ENCODE measurements at places on chromosomes 1 and 21.

- DNase-seq = no peak
These were observed 36.3 kb upstream of the PAXBP1 start for GRCh38 chr21:32807717-32808380.

- DNase-seq = peak; percentile 89
These were observed 28.1 kb upstream of the RNF19B start for GRCh38 chr1:32992489-32993323.

DNA sequence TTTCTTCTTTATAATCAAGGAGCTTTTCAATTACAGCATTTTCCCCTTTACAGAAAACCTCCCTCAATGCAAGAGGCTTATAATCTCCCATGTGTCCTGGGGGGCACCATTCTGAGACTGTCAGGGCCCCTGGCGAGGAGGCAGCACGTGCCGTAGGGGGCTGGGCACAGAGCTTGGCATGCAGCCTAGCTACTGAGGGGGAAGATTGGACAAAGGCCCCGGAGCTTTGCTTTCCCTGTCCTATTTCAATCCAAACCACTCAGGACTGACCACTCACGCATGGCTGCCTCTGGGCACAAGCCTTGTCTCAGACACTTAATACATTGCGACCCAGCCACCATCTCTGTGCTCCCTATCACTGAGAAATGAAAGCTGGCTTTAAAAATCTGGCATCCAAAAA, 2.8 kb upstream of the RAP1GAP start:
- no peak for DNase-seq

DNA sequence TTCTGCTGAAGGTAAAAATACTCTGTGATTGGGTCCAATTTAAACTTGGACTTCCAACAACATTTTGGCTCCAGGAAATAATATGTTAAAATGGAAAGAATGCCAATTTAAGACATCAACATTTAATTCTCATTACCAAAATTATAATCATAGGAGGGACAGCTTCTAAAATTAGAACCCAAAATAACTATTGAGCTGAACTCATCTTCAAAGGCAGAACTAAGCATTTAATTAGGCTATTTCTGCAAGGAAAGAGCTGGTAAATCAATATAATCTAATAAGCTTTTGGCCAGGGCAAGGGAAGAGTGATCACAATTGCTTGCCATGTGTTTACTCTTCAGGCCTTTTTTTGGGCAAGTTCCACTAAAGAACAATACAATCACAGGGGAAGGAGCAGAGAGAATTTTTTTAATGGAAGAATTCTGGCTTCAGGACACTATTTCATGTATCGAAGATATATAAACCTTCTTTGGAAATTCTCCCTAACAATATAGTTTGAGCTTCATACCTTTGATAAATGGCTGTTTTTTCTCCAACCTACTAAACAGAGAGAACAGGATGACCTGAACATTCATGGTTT, 133.1 kb upstream of the PTBP2 start:
- DNase-seq = no peak

GRCh38 chr1:165215676-165216075, 140.8 kb downstream of the LMX1A start:
- no peak for DNase-seq

- DNase-seq = peak; percentile 93
These were observed 2.3 kb upstream of the RUNX1 start for GRCh38 chr21:35051287-35051818.

DNA sequence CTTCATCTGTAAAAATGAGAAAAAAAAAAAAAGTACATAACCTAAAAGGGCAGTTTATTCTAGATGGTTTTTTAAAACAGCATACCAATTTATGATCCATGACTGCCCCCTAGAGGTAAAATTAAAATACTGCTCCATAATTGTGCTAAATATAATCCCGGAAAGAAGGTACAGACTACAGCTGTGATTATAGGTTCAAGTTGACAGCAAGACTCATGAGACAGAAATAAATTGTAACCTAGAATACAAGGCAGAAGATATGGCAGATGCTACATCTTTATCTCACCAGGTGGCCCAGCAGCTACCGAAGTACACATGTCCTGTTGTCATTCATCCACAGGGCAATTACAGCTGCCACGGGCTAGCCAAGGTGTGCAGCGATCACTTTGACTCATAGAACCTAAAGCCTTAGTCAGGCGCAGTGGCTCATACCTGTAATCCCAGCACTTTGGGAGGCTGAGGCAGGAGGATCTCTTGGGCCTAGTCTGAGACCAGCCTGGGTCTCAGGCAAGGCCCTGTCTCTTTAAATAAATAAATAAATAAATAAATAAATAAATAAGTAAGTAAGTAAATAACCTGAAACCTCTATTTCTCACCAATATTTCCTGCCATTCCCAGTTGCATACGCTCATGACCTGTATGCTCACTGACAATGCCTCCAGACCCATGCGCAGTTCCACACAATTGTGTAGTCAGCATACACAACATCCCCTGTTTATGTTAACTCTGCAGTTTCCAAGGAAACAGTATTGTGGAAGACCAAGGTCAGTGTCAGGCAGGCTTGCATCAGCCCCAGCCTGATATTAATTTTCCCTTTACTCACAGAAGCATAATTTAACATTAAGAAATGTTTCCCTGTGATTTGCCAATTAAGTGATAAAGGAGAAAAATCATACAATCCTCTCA, 18.3 kb upstream of the PPIE start:
- peak; percentile 49 for DNase-seq

- DNase-seq = no peak
These were observed 7.5 kb downstream of the MX2 start for GRCh38 chr21:41369105-41369919.

DNA sequence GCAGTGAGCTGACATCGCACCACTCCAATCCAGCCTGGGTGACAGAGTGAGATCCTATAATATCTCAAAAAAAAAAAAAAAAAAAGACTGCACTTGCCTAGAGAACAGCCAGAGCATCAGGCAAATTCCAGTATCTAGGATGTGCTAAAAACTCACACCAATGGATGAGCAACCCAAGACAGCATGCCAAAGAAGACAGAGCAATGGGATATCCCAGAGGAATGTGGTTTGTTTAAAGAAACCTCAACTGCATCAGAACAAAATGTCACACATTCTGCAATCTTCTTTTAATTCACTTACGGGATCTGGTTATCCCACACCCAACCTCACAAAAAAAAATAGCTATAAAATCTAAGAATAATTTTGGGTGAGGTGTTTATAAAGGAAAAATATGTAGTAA, 7.3 kb downstream of the KCNH1 start:
- no peak for DNase-seq

- no peak for DNase-seq
These were observed 55.2 kb downstream of the TOMM20 start for GRCh38 chr1:235073331-235073967.

DNA sequence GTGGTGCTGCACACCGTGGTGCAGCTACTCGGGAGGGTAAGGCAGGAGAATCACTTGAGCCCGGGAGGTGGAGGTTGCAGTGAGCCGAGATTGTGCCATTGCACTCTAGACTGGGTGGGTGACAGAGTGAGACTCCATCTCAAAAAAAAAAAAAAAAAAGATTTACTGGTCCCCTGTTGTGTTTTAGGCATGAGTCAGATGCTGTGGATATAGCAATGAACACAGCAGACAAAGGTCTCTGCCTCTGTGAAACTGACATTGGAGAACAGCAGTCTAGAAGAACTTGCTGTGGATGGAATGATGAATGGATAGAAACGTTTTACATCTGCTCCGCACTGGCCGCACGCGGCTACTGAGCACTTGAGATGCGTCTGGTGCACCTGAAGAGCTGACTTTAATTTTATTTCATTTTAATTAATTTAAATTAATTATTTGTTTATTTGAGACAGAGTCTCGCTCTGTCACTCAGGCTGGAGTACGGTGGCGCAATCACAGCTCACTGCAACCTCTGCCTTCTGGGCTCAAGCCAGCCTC, 24.5 kb upstream of the EPHA2 start:
- DNase-seq = peak; percentile 52

- DNase-seq = no peak
These were observed 56.5 kb downstream of the WARS2 start for GRCh38 chr1:119083980-119084379.

DNA sequence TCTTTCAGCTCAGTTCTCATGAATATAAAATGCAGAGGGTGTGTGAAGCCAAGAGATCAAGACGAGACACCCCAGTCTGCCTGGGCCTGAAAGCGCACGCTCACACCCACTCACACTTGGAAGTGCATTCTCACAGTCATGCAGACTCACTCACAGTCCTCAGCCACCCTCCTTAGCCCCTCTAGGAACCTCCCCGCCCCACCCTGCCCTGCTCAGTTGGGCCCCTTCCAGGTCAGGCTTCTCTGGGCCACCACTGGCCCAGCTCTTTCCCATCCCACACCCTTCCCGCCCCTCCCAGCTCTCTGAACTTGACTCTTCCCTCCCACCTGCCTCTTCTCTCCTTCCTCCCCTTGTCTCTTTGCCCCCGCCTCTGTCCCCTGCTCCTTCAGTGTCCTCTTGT, 93.8 kb downstream of the EPHB2 start:
- DNase-seq = no peak

GRCh38 chr1:119326251-119326650, 42.3 kb upstream of the HAO2 start:
- no peak for DNase-seq

GRCh38 chr1:19923137-19923952, at the start of gene PLA2G2E:
Gene PLA2G2E (minus strand): TSS chr1:19923617. CDS start chr1:19923559, 58 bp downstream.
- no peak for DNase-seq

DNA sequence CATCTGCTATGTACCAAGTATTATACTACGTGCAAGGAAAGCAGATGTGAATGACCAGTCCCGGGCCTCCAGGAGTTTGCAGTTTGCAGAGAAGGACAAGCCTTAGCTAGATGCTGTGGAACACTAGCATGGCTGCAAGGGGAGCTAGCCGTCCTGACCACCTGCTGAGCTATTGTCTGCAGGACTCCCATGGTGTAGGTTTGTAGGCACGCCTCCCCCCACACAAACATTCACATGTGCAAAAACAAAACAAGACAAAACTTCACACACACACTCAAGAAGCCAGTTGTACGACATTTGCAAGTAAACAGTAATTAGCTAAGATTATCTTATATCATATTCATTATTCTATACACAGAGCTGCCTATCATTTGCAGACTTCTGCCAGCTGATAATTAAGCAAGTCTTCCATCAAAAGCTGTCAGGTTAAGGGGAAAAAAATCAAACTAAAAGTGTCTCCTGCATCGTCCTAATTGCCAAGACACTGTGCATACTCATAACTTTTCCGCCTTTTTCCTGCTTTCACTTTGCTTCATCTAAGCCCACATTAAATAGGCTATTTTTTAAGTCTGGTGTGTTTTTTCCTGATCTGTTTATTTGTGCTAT, 10.7 kb upstream of the HNRNPU start:
- DNase-seq = no peak

DNA sequence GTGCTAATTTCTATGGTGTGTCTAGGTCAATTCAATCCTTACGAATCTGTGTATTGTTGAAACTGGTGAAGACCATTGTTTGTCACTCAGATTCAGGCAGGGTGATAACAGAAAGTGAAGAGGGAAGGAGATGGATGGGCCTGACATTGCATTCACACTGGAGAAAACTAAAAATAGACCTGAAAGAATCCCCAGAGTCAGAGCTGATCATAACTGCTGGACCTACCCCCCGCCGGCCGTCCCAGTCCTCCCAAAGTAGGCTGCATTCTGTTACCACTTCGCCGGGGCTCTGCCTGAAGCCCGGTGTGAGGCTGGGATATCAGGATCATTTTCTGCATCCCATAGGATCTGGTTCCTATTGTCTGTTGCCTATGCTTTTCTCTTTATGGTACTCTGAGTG, 121.1 kb downstream of the NUF2 start:
- no peak for DNase-seq

DNA sequence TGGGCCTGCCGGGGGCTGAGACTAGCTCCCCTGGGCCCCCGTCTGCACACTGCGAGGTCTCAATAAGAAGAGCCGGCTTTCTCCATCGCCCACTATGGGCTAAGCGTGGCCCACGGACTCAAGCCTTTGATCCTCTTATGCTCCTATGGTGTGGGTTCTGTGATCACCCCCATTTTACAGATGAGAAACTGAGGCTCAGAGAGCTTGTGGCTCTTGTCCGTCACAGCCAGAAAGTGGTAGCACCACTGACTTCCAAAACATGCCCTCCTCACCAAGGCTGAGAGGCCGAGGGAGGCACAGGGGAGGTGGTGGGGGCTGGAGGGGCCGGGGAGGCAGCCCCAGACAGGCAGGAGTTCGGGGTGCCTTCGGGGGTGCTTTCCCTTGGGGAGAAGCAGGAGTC, 39.0 kb upstream of the CASZ1 start:
- DNase-seq = no peak

- peak; percentile 100 for DNase-seq
These were observed 52.4 kb upstream of the BCL10 start for GRCh38 chr1:85328713-85329397.

DNA sequence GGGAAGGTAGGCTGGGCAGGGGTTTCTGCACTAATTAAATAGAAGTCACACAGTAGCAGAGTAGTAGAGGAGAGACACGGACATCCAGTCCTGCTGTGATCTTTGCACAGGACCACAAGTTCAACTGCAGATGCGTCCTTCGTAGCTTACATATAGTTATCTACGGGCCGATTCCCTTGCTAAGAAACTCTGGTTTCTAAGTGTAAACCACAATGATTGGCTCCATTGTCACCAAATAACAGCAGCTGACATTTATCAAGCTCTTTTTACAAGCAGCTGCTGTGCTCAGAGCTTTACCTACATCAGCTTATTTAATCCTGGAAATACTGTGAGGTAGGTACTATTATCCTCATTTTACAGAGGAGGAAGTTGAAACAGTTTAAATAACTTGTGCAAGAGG, 3.1 kb downstream of the SLC45A3 start:
- no peak for DNase-seq
